Right renal cortex interstitium (tissue), 3 donors: ENCODE measurements at places on chromosomes 7 and 10. TPM values are rescaled to one million over a fixed set of nuclear protein-coding genes. Genes with fewer than 3 reads are reported as not detected.

Gene GFRA1
- 22.5 TPM for polyA plus RNA-seq

DNA sequence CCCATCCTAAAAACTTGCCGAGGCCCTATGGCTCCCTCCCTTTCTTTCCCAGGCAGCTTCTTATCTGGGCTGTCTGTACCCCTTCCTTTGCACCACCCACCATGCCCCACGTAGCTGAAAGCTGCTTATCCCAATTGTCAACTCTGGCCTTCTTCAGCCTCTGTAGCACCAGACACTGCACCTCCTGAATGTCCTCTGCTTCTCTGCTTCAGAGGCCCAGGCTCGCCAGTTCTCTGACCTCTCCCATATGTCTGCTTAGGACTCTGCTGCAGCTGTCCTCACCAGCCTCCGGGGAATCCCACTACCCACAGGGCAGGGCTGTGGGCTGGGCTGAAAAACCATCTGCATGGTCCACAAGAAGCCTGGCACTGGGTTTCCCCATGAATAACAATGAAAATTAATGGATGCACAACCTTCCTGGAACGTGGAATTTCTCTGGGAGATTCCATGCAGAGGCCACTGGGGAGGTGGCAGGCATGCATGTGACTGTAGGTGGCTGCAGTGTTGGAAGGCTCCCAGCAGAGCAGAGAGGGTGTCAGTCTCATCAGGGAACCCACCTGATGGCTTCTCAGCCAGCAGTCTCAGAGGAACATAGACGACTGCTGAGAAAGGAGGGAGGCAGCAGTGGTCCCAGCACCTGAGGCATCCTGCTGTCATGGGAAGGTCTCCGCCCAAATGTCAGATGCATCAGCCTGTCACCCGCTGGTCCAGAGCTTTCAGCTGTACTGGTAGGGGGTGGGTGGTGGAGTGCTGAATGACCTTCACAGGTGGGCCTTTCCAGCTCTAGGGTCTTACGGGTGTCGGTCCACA lies 16.8 kb upstream of the SH2D4B start:
- DNase-seq, result no peak

Gene EPC1
- polyA plus RNA-seq, result 77.9 TPM

DNA sequence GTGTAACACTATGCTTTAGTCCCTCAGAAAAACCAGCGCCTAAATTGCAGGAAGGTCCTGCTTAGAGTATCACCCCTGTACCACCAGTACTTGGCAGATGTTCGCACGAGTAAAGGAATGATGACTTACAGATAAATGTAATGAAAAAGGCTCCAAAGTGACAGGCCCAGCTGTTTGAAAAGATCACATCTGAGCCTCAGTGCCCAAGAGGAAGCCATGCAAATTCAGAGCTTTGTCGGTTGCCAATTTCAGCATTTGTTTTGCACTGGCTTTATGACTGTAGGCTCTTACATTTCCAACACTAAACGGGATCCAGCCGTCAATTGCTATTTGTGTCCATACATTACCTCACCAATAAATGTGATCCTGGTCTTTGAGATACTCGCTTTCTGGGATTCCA lies 60.6 kb upstream of the GAD2 start:
- no peak for DNase-seq

DNA sequence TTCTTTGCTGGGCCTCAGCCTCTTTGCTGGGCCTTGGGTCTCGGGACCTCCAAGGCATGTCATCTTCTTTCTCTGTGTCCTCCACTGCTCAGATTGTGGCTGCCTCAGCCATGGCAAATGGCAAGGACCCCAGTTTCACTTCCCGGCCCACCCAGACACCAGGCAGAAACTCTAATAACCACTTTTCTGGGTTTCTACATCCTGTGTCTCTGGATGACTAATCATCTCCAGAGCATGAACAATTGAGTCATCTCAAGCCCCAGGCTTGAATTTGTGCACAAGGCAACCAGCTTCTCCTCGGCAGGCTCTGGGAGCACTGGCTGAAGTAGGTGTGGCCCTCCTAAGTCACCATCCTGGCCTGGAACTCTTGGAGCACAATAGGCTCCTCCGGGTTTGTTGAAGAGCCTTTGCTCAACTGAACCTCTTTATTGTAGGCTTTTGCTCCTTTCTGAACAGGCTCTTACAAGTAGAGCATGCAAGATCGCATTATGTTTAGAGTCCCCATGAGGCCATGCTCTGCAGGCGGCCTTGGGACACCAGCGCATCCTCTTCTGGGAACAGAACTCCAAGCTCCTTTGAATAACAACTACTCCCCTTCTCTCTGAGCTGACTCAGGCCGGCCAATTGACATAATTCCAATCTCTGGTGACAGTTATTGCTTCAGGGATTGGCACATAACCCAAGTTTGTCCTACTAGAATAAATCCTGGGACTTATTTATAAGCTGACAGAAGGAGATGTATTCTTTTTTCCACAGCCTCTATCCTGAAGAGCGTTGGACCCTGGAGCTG lies 218.1 kb downstream of the WDR11 start:
- DNase-seq, result no peak

- DNase-seq, result no peak
These were observed 99.5 kb downstream of the SPDYE5 start for GRCh38 chr7:75591467-75592255.

DNA sequence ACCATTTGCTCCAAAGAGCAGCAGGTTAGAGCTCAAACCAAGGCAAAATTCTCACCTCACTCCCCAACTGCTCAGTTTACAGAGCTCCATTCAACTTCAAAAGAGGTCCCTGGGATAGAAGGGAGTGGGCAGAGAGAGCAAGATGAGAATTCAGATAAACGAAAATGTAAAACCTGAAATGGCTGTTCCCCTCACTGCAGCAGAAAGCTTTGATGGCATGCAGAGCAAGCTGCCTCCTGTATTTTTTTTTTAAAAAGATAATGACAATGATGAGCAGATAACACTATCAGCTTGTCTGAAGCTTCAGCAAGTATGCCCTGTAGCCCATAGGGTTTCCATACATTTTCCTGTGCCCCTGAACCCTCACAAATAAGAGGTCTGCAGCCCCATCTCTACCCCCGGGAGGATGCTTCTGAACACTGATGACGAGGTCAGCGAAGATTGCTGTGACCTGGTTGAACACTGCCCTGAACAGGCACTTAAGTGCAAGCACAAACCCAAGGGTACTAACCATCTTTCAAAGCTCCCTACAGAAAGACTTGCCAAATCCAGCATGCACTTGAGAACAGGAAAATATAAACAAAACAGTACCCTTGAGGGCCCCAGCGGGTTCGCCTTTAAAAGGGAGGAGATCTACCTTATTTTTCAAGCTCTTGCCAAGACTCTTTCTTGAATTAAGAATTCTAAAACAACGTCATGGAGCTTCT lies 81.3 kb downstream of the GLI3 start:
- DNase-seq, result no peak

Gene C10orf143
- 7.5 TPM for polyA plus RNA-seq

Gene TRUB1
- polyA plus RNA-seq, result 35.1 TPM

GRCh38 chr7:130971297-130971696 lies 237.3 kb upstream of the KLF14 start:
- no peak for DNase-seq

Gene ZNF485
- 4.9 TPM for polyA plus RNA-seq

DNA sequence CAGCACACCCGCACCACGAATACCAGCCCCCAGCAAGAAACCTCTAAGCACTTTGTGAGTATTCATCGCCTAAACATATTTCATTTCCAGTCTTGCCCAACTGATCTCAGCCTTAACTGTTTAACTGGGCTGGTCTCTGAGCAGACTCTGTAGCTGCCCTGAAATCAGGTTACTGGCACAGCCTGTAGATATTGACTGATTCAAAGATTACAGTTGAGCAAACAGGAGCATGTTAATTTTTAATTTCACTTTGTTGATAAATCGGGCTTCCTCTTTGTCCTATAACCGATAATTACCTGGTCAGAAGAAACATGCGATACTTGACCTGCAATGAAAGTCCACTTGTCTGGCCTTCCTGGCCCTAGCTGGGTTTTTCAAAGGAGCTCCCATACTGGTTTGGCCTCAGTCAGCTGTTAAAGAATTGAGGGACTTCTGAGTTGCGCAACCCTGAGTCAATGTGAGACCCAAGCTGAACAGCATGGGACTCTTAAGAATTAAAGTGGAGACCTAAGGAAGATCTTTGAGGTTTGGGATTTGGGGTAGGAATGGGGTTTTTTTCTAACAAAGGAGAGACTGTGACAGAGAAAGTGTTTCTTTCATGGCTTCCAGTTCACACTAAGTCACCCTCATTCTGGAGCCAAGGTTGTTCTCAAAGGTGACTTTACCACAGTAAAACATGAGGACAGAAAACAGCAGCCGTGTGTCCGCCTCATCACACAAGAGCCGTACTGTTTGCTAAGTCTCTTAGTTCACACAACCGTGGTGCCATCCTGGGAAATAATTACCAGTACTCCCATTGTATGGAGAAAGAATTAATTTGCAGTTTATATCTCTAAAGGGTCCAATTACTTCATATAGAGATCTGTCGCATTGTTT lies 75.9 kb downstream of the PPP1R3C start:
- DNase-seq, result no peak

GRCh38 chr7:67593794-67594193 lies 597.2 kb downstream of the TYW1 start:
- no peak for DNase-seq

GRCh38 chr10:794382-794956 lies 105.0 kb upstream of the DIP2C start:
- no peak for DNase-seq

Gene HOXA9
- polyA plus RNA-seq, result 118 TPM

DNA sequence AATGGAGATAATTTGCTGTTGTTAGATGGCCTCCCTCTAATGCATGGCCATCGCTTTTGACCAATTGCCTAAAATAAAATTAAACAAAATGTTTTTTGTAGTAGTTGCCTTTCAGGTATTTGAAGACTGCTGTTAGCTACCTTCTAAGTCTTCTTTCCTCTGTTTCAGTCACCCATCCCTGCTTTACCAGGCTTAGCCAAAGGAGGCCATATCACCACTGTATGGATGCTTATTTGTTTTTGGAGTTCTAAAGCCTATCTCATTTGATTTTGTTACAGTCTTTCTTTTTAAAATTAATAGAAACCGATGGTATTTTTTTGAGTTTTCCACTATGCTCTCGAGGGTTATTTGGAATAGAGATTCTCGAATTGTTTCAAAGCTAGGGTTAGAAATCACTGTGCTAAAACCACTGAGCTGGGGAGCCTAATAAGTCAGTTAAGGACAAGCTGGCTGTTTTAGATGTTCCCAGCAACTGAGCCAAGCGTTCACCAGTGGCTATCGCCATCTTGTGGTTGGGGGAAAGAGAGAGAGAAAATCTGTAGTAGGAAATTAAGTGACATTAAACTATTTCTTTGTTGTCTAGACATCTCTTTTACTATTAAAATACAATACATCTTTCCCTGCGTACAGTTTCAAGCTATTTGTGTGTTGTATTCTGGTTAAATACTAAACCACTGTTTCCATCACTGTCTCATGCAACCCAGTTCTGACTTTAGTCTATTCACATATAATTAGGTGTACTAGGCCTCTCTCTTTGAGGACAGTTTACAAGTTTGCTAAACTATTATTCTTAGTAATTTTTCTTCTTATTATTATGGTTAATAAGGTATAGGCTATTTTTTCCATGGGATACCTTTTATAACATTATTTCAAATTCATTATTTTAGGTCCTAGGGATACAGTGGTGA lies 52.2 kb downstream of the GPR158 start:
- DNase-seq, result peak; percentile 19

GRCh38 chr7:132291481-132291880 lies 284.8 kb downstream of the PLXNA4 start:
- no peak for DNase-seq

Gene INHBA
- polyA plus RNA-seq, result 4.6 TPM

- no peak for DNase-seq
These were observed 1.8 kb downstream of the TSC22D4 start for GRCh38 chr7:100476903-100477870.

DNA sequence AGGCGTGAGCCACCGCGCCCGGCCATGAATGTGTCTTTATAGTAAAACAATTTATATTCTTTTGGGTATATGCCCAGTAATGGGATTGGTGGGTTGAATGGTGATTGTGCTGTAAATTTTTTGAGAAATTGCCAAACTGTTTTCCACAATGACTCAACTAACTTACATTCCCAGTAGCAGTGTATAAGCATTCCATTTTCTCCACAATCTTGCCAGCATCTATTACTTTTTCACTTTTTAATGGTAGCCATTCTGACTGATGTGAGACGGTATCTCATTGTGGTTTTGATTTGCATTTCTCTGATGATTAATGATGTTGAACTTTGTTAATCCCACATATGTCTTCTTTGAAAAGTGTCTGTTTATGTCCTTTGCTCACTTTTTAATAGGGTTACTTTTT lies 1187.9 kb downstream of the XPNPEP1 start:
- no peak for DNase-seq

DNA sequence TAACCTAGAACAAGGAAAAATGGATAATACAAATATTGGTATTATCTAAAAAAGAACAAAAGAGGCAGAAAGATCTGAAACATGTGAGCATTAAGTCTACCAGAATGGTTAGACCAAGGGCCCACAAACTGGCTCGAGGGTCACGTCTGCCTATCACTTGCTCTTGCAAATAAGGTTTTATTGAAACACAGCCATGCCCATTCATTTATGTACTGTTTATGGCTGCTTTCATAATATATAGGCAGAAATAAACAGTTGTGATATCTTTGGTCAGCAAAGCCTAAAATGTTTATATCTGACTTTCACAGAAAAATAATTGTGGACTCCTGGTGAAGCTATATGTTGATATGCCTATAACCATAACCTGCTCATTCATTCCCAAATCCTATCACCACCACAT lies 71.8 kb downstream of the AASS start:
- no peak for DNase-seq

- DNase-seq, result no peak
These were observed 4.7 kb upstream of the NOS3 start for GRCh38 chr7:150986099-150986512.

Gene CLDN4
- 91.4 TPM for polyA plus RNA-seq

DNA sequence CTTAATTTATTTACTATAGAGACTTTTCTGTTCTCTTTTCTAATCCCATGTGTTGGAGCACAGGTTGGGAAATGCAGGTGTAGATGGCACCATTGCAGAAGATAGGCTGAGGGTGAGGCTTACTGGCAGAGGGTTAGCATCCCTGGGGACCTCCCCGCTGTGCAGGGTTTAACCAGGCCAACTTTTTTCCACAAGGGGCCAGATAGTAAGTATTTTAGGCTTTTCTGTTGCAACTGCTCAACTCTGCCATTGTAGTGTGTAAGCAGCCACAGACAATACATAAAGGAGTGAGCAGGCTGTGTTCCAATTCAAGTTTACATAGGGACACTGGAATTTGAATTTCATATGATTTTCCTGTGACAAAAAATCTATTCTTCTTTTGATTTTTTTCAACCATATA lies 34.6 kb upstream of the AOAH start:
- DNase-seq, result no peak
